ENCODE measurements at places on chromosomes 1 and 21.

DNA sequence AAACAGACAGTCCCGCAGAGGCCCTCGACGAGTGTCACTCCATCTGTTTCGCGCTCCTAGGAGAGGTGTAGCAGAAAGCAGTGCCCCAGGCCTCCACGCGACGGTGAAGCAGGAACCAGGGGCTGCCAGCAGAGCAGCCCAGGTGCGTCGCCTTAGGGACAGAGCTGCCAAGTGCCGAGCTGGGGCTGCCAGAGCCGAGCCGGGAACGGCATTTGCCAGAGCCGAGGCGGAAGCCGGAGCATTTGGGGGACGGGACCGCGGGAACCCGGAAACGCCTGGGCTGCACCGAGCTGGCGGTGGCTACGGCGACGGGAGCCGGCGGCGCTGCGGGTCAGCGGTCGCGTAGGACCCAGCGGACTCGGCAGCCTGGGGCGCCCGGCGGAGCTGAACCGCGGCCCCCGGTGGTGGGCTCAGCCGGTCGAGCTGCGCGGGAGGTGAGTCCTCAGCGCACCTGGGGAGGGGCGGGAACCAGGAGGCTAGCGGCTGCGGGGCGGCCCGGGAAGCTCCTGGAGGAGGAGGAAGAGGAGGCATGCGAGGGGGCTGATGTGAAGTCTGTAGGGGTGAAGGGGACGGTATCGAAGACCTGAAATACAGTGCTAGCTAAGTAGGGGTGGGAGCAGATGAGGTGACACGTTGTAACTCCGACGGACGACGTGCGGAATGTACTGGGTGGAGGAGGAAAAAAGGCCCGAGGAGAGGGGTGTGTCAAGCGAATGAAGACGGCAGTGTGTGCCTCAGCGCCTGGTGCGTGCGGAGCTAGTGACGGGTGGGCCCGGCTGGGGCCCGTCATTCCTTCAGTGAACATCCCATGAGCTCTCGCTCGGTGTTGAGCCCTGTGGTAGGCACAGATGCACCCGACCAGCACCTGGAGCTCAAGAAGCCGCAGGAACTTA is at the start of gene SLC35A3:
Gene SLC35A3, plus strand, starts transcription at position 268 of the 893 bp plus-strand sequence. CDS start 23,559 bp downstream, outside the sequence.
- peak; percentile 90 for DNase-seq

DNA sequence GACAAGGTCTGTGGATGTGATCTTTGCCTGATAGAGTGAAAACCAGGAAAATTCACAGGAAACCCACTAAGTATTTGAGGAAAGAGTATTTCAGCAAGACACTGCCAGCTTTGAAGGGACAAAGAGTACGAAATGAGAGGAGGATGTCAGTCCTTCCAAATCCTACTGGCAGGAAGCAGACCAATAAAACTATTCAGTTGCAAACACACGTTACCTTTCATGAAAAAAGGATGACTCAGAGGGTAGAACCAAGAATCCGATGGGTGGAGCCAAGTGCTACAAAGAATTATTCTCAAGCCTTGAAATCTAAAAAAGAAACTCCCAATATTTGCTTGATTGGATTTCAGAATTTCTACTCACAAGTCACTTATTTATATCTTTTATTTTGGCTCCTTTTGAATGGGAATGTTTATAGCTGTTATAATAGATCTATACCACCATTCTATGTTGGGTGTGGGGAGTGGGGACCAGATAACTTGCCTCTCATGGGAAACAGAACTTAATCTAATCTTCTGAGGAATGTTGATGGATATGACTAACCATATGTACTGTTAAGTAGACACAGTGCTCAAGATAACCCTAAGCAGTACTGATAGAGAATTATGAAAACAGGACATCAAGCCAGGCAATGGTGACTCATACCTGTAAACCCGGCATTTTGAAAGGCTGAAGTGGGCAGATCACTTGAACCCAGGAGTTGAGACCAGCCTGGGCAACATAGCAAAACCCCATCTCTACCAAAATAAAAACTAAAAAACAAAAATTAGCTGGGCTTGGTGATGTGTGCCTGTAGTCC is 19.3 kb upstream of the HEATR1 start:
- no peak for DNase-seq

GRCh38 chr1:44895919-44896734 is 53.1 kb upstream of the PTCH2 start:
- DNase-seq, result no peak

DNA sequence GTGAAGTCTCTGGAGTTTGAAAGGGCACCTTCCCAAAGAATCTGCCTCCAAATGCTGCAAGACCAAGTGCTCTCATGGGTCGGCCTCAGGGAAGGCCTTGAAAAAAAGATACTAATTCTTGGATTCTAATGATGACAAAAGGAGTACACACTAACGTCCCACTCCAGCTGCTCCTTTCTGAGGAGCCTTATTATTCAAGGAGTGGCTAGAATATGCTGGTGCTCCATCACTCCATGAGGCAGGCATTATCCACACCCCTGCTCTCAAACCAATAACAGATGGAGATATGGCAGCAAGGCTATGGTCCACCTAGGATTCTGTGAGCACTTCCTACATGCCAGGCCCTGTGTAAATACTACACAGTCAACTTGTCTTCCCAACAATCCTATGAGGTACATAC is 54.4 kb downstream of the FAM78B start:
- DNase-seq, result no peak

DNA sequence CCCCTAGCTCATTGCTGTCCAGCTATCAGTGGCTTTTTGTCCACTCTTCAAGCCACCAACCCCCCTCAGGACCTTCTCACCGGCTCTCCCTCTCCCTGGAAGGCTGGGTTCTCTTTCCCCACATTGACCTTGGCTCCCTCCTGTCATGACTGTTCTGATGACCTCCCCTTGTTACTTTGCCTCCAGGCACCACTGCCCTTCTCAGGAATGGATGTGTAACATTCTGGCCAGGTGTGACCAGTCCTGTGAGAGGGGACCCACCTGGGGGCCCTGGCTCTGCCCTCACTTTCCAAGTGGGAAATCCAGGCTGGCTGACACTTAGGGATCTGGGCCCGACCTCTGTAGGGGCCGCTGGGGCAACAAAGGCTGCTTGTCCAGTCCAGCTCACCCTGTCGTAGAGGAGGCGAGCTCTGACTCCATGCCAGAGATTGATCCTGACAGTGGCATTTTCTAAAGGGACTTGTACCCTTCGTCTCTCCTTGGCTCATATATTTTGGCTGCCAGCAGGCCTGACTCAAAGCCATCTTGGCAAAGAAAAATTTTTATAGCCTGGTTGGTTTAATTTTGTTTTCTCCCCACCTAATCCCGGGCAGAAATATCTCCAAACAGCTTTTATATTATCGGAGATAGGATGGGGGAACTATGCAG is 37.9 kb upstream of the USP24 start:
- no peak for DNase-seq

Data from HEK293T (cell line).